Stimulated activated CD4-positive, alpha-beta T cell treated with anti-CD3 and anti-CD28 coated beads, Interleukin-4, amount 100 ng/mL, for 24 hours (primary cell): ENCODE measurements at places on chromosomes 5 and 9.

GRCh38 chr5:124661317-124662141 lies 84.9 kb downstream of the ZNF608 start:
- DNase-seq: no peak

DNA sequence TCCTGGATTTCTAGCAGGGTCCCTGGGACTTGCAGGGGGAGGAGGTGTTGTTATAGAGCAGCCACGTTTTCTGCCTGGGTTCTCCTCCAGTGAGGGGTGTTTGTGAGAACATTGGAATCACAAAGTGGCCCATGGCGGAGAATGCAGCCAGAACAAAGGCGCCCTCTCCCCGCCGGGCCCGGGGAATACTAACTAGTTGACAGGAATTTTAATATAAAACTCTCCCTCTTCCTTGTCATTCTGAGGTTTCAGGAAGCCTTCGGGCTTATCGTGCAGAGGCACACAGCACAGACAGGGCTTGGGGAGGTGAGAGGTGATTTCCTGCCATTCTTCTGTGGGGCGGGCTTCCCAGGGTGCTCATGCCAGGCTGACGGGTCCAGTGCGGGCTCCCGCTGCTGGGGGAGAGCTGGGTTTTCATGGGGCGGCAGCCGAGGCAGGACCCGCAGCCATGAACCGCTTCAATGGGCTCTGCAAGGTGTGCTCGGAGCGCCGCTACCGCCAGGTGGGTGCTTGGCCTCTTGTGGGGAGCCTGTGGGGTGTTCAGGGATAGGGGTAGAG lies 37.7 kb downstream of the RGS3 start:
- DNase-seq: no peak

- no peak for DNase-seq
Measured at GRCh38 chr9:22528485-22528884, 81.9 kb downstream of the DMRTA1 start.

- DNase-seq: peak; percentile 13
Measured at GRCh38 chr9:92294297-92294676, 790 bp upstream of the IARS1 start.

- no peak for DNase-seq
Measured at GRCh38 chr9:96492993-96493531, 43.1 kb downstream of the HABP4 start.

DNA sequence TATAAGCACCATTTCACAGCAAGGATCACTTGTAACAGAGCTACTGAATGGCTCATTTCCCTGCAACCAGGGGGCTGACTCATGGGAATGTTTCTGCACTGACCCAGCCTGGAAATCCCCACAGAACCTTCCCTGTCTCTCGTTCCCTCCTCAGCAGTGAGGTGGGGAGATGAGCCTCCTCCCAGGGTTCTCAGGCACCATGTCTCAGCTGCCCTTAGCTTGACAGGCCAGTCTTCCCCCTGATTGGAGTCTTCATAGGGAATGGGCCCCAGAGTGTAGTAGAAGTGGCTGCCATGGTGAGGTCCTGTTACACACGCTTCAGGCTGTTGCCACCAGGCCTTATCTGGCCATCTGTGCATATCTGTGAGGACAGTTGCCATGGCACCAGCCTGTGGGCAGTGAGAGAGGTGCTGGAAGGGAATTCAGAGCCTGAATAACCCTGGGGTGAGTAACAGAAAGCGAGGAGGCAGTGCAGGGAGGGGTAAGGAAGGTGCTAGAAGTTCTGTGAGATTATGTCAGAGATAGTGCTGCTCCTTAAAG lies 324.4 kb downstream of the ENC1 start:
- peak; percentile 27 for DNase-seq

GRCh38 chr5:176364765-176365350 lies 429 bp upstream of the ARL10 start:
- DNase-seq: no peak

DNA sequence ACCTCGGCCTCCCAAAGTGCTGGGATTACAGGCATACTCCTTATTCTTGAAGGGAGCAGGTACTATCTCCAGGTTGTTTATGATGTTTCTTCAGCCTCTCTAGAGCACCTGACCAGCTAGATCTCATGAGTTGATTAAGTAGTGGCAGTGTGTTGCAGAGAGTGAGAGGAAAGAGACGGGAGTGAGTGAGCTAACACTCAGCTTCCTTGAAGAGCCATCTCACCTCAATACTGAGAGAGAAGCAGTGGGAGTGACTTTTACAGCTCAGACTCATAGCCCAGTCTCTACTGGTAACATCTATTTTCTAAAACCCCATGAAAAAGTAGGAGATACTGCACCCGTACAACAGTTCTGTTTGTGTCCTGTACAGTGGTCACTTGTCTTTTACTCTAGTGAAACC lies 43.9 kb upstream of the RUSC2 start:
- no peak for DNase-seq

DNA sequence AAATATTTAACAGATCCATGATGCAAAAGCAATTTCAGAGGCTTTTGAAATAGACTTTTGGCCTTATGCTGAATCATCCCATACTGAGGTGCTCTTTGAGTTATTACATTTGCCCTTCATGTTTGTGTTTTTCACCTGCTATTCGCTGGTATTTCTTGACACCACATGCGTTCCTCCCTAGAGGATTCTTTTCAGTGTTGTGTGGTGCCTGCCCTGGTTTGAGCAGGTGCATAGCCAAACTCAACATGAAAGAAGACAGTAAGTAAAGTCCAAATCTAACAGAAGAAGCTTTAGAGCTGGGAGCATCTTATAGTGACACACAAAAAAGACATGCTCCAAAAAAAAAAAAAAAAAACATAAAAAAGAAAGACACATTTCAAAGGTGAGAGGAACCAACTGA lies 796.3 kb downstream of the SEMA5A start:
- DNase-seq: no peak

DNA sequence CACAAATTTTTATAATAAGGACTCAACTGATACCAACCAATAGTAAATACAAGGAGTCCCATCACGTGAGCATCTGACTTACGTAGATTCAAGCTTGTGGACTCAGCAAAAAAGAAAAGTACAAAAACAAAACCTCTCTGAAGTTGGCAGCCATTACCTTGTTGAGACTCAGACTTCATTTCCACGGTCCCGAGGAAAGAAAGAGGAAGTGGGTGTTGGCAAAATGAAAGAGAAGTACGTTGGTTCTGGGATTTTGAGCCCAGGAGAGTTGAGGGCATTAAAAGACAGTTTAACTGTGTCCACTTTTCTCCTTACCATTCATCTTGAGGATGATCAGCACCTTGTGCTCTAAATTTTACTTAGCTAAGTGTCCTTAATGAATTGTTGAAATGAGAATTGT lies 26.7 kb downstream of the NCBP1 start:
- DNase-seq: no peak

GRCh38 chr5:35963381-35963843 lies 25.0 kb upstream of the CAPSL start:
- no peak for DNase-seq

GRCh38 chr9:125218621-125219020 lies 18.3 kb downstream of the RABEPK start:
- no peak for DNase-seq

DNA sequence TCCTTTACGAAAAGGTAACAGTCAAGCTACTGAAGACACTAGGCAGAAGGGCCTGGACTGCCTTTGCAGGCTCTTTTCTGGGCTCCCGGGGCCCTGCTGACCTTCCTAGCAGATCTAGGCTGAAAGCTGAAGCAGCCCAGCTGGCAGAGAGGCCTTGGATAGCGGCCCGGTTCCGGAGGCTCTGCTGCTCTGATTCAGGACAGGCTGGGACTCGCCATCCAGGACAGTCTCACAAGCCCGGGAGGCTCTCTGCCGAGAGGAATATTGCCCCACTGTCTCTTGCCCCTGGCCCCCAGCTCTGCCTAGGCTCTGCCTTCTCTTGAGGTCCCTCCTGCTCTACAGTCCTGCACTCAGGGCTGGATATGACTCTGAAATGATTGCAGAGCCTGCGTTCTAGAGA lies 67.8 kb downstream of the PSD2 start:
- DNase-seq: no peak

DNA sequence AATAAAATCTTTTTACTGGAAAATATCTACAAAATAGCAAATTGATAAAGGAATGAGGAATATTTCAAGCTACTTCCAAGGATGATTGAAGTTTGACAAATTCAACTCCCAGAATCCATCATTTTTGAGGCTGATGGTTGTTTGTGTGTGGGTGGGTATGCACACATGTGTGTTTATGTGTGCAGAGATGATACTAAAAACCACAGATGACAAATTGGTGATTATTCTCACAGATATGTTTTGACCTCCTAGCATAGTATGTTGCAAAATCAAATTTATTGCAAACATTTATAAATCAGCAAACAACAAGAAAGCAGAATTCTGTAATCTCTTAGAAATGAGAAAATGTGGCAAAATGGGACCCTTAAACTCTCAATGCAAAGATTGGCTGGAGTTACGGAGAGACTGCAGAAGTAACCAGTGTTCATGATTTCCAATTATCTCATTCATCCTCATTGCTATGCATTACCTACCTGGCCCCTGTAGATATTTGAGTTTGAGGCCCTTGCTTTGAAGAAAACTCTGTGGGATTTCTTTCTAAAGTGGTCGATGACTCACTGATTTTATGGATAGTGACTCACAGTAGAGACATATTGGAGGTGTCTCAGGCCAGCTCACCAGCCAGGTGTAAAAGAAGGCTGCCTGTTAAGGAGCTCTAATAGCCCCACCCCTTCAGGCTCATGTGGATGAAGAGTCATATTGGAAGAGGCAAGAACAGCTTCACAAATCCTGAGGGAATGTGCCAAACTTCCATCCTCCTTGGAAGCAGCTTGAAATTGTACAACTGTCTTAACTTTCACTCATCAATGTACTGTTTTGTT lies 44.6 kb upstream of the TMC1 start:
- DNase-seq: peak; percentile 63

- DNase-seq: no peak
Measured at GRCh38 chr5:136308212-136308795, 57.0 kb downstream of the TRPC7 start.

GRCh38 chr5:40616781-40617180 lies 62.9 kb upstream of the PTGER4 start:
- no peak for DNase-seq

DNA sequence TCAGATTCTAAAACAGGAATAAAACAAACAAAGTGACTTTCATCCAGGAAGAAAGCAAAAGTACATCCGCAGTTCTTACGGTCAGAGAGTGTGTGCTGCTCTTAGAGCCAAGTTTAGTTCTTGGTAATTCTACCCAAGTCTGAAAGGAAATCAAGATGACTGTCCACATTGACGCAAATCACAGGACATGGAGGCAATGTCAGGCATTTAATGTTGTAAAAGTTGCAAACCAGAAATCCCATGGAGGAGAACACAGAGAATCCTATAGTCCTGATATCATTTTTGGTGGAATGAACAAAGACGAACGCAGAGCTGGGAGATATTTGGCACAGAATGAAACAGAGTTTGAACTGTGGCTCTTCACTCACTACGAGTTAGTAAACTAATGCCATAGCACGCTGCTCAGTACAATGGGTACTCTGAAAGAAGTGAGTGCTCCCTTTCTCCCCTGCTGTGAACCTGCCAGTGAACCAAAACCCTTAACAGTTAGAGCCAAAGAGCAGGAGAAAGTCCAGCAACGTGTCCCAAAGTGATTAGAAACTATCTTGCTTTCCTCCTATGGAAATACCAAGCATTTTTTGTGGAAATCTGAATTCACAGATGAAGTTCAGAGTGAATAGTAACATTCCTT lies 74.3 kb downstream of the MUSK start:
- DNase-seq: no peak
